ENCODE measurements at places on chromosomes 16 and 17.

DNA sequence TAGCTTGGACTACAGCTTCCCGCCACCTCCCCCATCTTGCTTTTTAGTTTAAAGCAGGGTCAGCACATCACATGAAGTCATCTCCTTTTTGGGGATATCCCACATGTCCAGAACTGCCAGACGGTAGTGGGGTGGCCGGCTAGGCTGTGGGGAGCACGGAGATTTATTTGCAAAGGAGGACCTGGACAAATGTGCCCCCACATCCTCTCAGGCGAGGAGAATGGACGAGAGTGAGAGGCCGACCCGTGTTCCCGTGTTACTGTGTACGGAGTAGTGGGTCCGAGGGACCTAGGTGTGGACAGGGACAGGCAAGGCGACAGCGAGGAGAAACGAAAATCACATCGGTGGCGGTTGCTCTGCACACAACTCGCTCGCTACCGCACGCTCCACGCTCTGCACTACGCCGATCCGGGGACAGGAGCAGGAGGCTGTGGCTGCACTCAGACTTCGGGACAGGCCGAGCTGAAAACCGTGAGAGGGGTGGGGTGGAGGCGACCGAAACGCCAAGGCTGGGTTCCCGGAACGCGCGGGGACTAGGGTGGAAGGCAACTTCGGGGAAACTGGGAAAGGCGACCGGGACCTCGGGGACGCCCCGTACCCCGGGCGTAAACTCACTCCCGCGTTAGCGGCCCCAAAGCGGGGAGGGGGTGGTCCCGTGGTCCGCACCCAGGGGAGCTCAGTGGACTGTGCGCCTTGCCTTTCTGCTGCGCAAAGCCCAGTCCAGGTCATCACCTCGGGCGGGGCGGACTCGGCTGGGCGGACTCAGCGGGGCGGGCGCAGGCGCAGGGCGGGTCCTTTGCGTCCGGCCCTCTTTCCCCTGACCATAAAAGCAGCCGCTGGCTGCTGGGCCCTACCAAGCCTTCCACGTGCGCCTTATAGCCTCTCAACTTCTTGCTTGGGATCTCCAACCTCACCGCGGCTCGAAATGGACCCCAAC lies at the start of gene MT1A:
MT1A (plus strand) TSS at position 853 of the 937 bp plus-strand sequence; CDS start at position 926, 73 bp downstream.
- no peak for DNase-seq

DNA sequence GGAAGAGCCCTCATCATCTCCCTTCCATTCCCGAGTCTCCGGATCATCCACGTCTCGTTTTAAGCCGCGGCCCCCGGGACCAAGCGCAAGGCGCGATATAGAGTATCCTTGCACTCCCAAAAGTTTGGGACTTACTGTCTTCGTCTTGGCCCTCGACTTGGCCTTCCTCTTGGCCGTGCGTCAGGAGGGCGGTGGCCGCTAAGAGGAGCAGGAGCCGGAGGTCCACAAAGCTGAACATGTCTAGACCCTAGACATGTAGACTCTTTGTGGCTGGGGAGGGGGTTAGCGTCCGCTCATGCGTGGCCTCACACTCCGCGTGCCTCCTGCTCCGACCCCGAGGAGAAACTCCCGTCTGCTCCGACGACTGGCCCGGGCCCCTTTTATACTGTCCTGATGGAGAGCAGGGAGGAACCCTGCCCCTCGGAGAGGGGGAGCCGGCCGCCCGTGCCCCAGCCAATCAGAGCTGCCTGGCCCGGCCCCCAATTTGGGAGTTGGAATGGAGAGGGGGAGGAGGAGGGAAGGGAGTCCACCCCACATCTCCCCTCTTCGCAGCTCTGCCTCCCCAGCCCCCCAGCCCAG lies at the start of gene COL1A1:
COL1A1 (minus strand) TSS at position 356 of the 579 bp plus-strand sequence; CDS start at position 238, 118 bp downstream.
- no peak for DNase-seq

GRCh38 chr16:19127205-19127604 lies 13.4 kb downstream of the ITPRIPL2 start:
- DNase-seq: no peak

DNA sequence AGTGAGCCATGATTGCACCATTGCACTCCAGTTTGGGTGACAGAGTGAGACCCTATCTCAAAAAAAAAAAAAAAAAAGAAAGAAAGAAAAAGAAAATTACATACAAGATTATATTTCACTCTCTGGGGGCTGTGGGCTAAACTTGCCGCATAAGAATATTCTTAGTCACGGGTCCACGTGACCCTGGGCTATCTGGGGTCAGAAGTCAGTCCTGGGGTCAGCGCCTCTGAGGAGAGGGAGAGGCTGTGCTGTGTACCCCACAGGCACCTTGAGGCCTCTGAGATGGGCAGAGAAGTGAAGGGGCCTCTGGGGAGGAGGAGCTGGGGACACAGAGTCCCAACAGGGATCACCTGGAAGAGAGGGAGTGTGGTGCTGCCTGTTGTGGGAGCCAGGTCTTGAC lies 5.8 kb upstream of the CD79B start:
- no peak for DNase-seq

- no peak for DNase-seq
Observed at GRCh38 chr16:23700509-23700908, 12.5 kb downstream of the ERN2 start.

DNA sequence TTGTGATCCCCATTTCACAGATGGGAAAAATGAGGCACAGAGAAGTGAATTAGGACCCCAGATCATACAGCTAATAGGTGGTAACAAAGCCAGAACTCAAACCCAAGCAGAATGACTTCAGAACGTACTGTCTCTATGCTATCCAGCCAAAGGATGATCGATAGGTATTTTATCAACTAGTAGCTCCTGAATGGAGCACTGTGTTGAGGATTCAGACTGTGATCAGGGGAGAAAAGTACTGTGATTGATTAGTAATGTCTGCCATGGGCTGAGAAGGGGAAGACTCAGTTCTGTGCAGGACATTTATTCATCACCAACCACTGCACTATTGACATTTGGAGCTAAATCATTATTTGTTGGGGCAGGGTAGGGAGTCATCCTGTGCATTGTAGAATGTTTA lies 38.7 kb downstream of the CACNG4 start:
- no peak for DNase-seq

GRCh38 chr17:65670667-65671371 lies 109.4 kb upstream of the AXIN2 start:
- peak; percentile 18 for DNase-seq

- no peak for DNase-seq
Observed at GRCh38 chr17:44014133-44014436, 678 bp downstream of the TMEM101 start.

DNA sequence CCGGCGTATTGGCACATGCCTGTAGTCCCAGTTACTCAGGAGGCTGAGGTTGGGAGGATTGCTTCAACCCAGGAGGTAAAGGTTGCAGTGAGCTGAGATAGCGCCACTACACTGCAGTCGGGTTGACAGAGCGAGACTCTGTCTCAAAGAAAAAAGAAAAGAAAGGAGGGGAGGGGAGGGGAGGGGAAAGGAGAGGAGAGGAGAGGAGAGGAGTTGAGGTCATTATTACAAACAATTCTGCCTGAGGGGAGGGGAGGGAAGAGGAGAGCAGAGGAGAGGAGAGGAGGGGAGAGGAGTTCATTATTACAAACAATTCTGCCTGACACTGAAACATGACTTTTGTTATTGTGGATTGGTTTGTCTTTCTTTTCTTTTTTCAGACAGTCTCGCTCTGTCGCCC lies 19.8 kb upstream of the ABCA5 start:
- DNase-seq: no peak

- DNase-seq: peak; percentile 65
Observed at GRCh38 chr17:40122999-40123810, 1.4 kb downstream of the MSL1 start.

Measured in NCI-H2081 (cell line).